ENCODE measurements at places on chromosomes 13 and 19.

DNA sequence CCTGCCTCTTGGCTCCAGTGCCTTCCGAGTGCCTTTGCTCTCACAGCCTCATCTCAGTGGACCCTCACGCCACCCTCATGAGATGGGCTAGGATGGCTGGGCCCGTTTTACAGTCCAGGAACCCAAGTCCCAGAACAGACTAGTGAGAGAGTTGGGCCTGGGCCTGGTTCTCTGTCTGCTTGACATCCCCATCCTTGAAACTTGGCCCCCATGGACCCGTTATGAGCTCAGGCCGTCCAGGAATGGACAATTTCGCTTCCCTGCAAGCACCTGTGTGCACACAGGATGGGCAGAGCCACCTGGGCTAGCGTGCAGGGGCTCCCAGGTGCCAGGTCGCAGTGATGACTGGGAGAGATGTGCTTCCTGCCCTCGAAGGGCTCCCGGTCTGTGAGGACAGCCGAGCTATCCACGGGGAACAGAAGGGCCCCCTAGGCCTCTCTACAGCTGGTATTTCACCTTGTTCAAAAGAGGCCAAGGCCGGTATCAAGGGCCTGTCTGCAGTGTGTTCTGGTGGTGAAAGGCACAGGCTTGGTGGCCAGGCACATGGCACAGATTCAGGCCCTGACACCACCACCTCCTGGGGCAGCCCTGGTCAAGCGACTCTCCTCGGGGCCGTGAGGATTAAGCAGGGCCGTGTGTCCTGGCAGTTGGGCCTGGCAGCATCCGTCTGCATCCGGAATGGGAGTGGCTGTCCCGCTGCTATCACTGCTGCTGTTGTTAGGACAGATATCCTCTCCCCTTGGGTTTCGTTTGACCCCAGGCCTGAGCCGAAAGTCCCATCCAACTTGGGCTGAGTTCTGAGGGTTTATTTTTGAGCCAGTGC is 38.9 kb downstream of the CAPN12 start:
- no peak for DNase-seq

GRCh38 chr13:98482476-98483444 is 94.1 kb downstream of the STK24 start:
- DNase-seq = peak; percentile 72

GRCh38 chr19:38924388-38924787 is 6.2 kb downstream of the SARS2 start:
- no peak for DNase-seq

DNA sequence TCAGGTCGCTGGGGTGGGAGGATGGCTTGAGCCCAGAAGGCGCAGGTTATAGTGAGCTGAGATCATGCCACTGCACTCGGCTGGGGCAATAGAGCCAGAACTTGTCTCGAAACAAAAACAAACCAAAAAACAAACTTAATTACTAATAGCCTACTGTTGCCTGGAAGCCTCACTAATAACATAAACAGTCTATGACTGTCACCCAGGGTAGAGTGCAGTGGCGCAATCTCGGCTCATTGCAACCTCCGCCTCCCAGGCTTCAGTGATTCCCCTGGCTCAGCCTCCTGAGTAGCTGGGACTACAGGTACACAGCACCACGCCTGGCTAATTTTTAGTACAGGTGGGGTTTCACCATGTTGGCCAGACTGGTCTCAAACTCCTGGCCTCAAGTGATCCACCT is 18.0 kb downstream of the CATSPERD start:
- DNase-seq = no peak

GRCh38 chr13:32736648-32737047 is 150.4 kb downstream of the PDS5B start:
- DNase-seq = no peak

- DNase-seq = no peak
Observed at GRCh38 chr19:48454150-48454730, 1.1 kb upstream of the KCNJ14 start.

- no peak for DNase-seq
Observed at GRCh38 chr13:73496711-73497110, 437.9 kb downstream of the KLF5 start.

DNA sequence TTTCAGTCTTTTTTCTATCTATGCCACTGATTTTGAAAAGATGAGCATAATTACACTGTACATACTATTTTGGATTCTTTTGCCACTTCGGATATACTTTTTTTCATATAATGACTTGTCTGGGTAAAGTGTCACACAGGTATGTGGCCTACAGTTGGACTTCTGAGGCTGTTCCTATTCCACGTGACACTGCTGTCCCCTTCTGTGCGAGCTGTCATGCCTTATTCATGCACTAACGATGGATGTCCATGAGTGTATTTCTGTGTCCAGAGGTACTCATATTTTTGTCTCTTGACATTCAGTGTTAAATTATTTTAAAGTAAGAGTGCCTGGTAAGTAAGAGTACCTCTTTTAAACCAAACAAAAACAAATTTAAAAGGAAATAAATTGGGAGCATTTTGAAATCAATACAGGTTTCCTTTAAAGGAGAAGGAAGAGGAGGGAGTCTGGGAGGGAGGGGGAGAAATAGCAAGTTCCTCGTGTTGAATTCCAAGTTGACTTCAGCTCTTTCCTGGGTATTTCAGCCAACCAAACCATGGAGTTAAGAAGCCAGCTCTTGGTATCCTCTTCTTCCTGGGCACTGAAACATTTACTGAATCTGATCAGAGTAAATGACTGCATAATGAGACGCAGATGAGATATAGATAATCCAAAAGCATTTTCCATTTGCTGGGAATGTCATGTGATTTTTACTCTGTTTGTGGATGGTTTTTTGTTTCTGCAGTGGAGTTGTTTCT is 61.3 kb downstream of the TNFRSF19 start:
- no peak for DNase-seq

GRCh38 chr19:47243776-47244547 is 12.4 kb upstream of the CCDC9 start:
- peak; percentile 97 for DNase-seq

DNA sequence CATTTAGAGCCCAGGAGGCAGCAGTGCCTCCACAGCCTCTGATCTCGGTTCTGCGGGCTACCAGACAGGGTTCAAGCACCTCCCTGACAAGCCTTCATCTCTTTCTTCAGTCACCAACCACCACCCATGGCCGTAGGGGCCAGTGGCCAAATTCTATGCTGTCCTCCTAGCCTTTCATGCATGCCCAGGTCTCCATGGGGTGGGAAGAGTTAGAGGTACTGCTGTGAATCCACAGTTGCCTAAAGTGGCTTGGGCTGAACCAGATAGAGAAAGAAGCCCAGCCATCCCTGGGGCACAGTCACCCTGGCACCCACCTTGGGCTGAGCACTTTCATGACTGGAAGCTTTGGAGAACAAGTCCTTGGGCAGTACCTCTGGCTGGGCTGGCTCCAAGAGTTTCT is 97.4 kb downstream of the ZDHHC20 start:
- DNase-seq = no peak

DNA sequence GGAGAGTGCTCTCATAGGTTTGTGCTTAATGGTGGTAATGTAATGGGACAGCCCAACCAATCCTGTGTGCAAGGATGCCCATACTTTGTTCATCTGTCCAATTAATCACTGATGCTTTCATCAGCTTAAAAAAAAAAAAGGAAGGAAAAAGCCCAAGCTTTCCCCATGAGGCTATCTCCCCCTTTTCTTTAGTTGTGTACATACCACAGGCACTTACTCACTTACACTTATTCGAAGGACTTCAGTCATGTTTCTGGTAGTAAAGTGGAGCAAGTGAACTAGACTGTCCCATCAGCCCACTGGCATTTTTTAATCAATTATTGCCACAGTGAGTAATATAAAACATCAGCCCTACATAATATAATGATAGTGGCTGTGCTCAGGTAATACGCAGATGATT is 183.5 kb upstream of the UFM1 start:
- DNase-seq = peak; percentile 52

DNA sequence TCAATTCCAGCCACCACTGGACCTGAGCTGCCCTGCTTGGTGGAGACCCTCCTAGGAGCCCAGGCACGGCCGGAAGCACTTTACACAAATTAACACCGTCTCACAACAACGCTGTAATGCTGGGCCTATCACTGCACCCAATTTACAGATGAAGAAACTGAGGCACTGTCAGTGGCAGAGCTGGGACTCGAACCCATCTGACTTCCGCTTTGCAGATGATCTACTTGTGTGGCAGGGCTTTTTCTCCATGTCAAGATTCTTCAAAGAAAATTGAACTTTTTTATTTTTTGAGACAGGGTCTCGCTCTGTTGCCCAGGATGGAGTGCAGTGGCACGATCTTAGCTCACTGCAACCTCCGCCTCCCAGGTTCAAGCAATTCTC is 33.8 kb downstream of the ZFR2 start:
- no peak for DNase-seq

DNA sequence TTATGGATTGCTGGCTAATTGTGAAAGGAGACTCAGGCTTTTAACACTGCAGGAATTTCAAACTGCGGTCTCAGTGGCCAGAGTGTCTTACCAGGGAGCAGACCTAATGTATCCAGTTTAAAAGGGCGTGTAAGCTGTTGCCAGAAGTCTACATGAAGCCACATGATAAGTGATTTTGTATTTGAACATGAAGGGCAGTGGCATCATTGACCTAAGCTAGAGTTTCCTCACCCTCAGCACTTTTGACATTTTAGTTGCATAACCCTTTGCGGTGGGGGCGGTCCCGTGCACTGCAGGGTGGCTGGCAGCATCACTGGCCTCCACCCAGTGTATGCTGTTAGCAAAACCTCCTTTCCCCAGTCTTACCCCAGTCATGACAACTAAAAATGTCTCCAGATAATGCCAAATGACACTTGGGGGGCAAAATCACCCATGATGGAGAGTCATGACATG is 23.7 kb upstream of the GPR18 start:
- DNase-seq = no peak

GRCh38 chr19:33325920-33326319 is 23.6 kb upstream of the CEBPA start:
- no peak for DNase-seq

DNA sequence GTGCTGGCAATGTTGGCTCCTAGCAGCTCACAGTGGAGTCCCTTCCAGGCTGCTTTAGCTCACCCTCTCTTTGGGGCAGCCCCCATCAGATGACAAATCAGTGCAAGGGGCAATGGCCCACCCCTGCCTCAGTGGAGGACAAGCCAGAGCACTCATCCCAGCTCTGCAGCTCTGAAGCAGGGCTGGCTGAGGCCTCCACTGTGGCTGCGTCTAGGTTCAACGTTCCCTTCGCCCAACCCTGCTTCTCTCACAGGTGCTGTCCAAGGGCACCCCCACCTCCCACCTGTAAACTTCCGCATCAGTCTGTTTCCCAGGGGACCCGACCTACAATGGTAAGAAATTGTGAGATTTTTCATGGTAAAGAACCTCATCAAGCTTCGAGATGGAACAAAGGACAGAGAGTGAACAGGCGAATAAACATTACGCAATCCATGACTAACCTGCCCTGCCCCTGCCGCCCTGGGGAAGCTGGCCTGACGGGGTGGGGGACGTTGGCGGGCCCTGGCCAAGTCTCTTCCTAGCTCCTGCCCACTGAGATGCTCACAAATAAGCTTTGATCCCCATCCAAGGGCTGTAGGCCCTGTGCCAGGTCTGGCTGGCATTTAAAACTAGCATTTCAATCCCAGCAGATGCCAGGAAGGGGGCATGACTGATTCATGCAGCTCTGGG is 40.5 kb downstream of the DZIP1 start:
- DNase-seq = no peak

DNA sequence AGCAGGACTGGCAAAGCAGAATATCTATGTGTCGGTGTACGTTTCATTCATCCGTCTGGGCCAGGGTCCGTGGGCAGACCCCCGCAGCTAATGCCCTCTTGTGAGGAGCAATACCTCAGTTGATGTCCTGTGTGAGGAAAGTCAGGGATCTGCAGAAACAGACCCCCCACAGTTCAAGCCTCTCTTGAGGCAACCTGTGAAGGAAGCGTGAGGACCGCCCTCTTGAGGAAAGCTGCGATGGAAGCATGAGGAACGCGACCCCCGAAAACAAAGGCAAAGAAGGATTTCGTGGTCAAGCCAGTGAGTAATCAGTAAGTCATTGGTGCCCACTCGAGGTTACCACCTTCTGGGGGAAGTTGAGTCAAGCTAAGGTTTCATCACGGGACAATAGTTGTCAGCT is 20.9 kb upstream of the ZNF83 start:
- no peak for DNase-seq

DNA sequence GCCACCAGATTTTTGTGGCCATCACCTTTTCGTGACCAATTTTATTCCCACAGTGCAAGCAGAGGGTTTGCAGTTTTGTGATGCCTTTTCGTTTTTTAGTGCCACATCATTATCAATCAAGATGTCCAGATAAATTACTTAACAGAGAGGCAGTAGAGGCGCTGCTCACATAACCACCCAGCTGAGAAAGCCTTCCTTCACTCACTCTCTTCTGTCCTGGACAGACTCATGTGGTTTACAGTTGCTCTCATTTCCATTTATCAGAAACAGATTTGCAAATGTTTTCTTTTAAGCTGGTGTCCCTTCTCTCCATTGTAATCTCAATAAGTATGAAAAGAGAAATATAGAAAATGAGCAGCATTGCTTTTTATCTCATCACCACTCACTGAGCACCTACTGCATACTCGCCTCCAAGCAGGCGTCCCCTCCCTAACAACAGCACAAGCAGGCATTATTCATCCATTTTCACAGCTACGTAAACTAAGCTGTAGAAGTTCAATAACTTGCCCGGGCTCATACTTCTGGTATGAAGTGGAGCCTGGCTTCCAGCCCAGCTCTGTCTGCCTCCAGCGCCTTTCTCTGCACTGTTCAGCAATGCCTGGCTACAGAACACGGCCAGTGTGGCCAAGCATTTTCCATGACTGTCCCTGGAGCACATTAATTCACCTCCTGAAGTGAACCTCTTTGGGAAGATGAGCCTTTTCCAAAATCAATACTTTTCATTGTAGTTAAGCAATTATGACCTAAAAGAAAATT is 34.6 kb upstream of the KATNAL1 start:
- peak; percentile 92 for DNase-seq

- DNase-seq = peak; percentile 72
Observed at GRCh38 chr19:43784981-43785808, 4.4 kb upstream of the KCNN4 start.

DNA sequence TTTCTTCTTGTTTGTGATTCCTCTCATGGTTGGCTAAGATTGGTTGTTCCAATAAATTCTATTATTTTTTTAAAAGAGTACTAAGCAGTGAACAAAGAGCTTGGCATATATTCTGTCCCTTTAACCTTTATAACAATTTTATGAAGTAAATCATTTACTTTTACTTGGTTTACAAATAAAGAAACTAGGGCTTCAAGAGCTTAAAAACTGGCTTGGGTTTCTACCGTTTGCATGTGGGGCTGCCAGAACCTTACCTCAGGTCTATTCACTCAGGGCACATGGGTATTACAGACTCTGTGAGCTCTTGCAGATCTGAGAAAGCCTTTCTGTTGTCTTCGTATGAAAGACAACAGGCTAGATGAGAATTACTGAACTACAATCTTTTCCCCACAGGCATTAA is 13.3 kb downstream of the N4BP2L1 start:
- DNase-seq = no peak

GRCh38 chr19:4684312-4685095 is 14.4 kb upstream of the MYDGF start:
- no peak for DNase-seq

DNA sequence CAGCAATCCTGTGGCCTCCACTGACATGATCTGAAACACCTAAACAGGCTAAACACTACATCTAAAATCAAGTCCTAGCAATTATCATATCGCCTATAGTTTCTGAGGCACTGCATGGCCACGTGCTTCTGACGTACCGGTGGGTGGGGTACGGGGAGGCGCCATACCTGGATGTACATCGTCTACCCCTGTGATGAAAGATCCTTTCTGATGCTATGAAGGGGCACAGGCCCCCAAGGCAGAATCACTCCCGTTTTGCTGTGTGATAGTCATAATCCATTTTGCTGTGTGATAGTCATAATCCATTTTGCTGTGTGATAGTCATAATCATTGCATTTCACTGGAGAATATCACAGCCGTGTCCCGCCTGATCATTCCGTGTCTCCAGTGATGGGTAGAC is 118.7 kb upstream of the SOX1 start:
- DNase-seq = no peak
